ENCODE measurements at places on chromosomes 16 and 17.

- no peak for DNase-seq
Measured at GRCh38 chr16:27450196-27450549, 48.2 kb downstream of the IL21R start.

DNA sequence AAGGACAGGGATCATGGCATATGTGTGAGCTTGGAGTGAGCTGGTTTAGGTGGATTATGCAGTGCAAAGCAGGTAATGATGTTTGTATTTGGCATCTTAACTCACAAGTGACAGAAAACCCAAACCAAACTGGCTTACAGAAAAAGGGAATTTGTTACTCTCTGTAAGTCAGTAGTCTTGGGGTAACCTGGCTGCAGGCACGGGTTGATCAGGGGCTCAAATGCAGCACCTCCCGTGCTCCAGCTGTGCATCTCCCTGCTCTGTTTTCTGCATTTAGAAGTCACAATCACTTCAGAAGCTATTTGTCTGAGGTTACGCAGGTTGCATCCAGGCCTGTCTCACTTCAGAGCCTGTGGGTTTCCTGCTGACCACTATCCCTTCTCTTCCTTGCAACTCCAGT is 354.3 kb downstream of the CPPED1 start:
- DNase-seq, result no peak

DNA sequence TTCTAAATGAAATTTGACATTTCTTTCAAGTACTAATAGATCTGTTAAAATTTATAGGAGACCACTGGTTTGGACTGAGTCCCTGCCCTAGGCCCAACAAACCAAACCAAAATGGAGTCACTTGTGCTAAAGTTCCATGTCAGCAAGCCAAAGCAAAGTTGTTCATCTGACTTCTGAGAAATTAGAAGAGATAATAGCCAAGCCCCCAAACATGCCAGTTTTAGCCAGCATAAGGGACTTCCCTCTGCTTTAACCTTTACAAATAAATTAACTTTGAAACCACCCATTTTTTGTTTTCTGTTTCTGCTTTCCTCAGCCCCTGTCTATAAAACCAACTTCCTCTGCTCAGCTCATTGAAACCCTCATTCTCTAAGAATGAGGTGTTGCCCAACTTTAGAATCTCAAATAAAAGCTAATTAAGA is 18.9 kb downstream of the CDR2 start:
- no peak for DNase-seq

DNA sequence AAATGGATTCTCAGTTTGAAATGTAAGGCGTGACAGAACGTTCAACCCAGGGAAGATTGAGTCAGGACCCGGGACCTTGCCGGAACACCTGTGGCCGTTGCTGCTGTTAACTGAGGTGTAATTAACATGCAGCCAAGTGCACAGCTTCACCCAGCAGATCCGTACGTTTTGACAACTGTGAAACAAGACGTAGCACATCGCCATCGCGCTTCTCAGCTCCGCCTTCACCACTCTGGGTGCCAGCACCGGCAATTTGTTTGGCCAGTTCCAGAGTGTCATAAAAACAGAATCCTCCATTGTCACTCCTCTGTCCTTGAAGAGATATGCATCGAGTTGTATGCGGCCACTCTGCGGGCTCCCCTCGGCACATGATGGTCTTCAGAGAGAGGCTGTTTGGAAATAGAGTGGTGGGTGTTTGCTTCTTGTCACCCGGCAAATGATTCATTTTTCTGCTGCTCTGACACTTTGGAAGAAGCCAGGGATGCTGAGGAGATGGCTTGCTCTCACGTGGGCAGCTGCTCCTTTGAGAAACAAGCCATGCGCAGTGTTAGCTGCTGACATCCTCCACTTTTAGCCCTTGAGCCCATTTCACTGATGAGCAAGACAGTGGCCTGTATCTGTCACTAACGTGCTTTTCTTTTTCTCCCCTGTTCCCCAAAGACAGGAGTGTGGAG is 22.6 kb downstream of the NAA60 start:
- no peak for DNase-seq

- no peak for DNase-seq
Measured at GRCh38 chr16:20903116-20903898, 2.7 kb downstream of the LYRM1 start.

GRCh38 chr16:85010446-85010930 is 847 bp downstream of the ZDHHC7 start:
- DNase-seq, result no peak

- no peak for DNase-seq
Measured at GRCh38 chr16:77548151-77548550, 113.3 kb upstream of the ADAMTS18 start.

- DNase-seq, result peak; percentile 84
Measured at GRCh38 chr17:41579484-41580243, 7.0 kb downstream of the KRT14 start.

- DNase-seq, result no peak
Measured at GRCh38 chr17:14346801-14347200, 45.9 kb downstream of the HS3ST3B1 start.
